ENCODE measurements at places on chromosomes 2 and 18.

- DNase-seq = no peak
Observed at GRCh38 chr2:204483608-204484081, 61.6 kb upstream of the PARD3B start.

- DNase-seq = no peak
Observed at GRCh38 chr2:2229626-2230432, 101.2 kb downstream of the MYT1L start.

DNA sequence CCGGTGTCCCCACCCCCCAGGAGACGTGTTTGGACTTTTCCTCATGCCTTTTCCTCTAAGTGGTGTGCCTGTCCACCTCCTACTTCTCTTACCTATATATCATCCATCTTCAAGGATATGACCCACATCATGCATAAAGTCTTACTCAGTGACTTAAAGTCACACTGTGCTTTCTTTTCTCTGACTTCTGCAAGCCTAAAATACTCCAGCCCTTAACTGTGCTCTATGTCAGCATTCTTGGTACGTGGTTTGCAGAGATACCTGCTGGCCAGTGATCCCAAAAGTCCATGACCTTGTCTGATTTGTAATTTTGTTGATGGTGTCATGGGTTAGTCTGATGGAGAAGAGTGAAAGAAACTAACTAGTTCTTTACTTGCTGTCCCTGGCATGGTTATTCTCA lies 393.6 kb upstream of the NRP2 start:
- no peak for DNase-seq

DNA sequence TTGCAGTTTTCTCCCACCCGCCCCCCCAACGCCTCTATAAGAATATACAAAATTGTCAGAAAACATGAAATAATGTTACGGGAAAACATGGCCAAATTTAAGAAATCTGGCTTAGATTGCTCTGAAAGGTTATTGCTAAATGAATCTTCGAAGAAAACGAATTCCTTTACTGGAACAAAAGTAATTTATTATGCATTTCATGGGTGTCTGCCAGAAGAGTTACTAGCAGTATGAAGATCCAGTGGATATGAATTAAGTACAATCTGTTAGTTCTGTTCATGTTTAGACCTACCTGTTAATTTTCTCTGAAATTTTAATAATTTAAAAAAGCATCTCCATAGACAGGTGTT lies 21.9 kb downstream of the GATA6 start:
- DNase-seq = no peak

Measured in SJSA1 (cell line).